ENCODE measurements at places on chromosomes 1 and 21.

DNA sequence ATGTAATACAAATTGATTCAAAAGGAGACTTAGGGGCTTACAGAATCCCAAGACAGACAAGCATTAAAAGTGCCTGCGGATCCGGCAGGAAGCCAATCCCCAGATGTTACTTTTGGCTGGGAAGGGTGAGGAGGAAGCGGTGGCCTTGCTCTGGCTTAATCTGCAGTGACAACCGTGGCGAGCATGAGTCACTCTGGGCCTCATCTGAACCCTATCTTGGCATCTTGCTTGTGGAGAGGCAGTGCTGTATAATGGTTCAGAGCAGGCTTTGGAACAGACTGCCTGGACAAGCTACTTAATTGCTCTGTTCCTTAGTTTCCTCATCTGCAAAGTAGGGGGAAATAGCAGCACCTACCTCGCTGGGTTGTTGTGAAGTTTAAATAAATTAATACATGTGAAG, 74.1 kb downstream of the XCL2 start:
- DNase-seq, result no peak

- no peak for DNase-seq
Measured at GRCh38 chr1:11157867-11158266, 31.3 kb upstream of the ANGPTL7 start.

GRCh38 chr1:229372251-229372650, 29.4 kb upstream of the CCSAP start:
- no peak for DNase-seq

DNA sequence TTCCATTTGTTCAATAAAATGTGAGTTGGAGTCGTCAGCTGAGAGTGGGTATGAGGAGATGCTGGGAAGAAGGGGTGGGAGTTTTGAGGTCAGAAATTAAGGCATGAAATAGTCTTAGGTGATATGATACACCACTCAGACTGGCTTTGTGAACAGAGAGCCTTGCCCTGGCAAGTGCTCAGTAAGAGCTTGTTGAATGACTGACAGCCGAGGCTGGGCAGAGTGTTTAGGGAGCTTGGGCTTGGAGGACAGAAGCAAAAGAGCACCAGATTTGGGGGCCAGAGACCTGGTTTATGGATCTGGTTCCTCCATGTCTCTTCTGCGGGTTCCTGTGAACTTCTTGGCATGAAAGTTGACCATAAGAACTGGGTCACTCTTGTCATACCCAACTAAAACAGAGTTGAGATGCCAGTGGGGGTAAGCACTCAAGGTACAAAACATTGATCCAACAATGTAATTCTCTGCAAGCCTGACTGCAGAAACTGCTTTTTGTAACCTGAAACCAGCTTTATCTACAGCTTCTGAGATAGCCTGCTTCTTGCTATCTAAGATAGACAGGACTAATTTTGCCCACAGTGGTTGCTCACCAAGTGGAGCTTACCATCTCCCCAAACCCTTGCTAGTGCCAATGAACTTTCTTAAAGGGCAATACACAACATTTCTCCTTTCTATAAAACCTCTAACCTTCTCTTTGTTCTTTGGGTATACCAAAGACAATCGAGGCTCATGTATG, 126.4 kb downstream of the TENT5C start:
- DNase-seq, result no peak

GRCh38 chr1:28159680-28160079, 16.8 kb downstream of the PTAFR start:
- DNase-seq, result no peak

- DNase-seq, result no peak
Measured at GRCh38 chr1:232012773-232013386, 386.3 kb downstream of the DISC1 start.

DNA sequence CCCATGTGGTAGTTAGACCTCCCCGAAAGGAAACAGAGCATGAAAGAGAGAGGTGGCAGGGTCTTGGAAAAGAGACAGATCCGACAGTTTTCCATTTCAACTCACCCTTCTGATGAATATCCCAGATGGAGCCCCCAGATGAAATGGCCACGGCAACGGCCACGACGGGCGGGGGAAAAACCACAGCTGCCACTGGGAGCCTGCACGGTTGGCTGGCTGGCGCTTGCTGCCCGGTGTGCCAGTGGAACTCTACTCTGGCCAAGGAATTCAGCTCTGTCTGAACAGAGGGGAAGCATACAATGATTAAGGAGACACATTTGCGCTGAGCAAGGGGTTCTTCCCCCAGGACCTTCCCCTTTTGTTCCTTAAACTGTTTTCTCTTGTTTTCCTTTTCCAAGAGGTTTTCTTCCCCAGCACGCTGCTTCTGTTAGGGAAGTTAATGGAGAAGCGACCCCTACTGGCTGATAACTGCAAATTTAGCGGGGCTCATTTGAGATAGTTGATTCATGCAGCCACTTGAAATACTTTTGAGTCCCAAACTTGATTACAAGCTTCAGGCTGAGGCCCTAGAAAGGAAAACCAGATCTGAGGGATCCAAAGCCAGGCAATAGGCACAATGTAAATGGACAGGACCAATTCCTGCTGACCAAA, 1122.5 kb downstream of the NCAM2 start:
- DNase-seq, result no peak

DNA sequence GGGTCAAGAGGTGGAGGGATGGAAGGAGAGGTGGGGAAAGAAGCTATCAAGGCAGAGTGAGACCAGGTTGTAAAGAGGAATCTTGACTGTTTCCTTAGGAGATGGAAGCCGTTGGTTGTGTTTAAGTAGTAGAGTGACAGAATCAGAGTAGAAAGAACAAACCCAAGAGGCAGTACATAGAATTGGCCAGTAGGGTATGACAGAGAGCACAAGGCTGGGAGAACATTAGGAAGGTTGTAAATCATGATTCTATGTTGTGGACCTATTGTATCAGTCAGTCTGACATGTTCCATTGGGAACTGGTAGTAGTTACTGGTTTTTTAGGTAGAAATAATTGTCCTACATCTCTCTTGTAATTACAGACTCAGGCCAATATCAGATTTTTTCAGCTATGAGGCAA, 486.9 kb upstream of the USP24 start:
- no peak for DNase-seq

DNA sequence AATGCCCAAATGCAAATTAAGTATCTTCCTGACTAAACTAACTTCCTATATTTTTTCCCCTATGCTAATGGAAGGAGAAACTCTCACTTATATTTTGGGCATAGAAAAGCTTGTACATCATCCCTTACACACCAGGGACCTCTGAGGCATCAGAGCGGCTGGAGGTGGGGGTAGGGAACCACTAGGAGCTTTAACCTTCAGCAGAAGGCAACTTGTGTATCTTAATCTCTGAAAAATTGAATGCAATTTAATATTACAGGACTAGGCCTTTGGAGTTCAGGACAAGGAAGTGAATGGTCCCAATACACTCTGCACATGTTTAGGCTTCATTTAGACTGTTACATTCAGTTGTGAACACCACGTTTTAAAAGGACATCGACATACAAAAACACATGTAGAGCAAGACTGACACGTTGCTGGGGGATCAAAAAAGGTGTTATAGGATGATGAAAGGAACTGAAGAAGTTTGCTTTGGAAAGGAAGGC, 85.9 kb downstream of the NAV1 start:
- no peak for DNase-seq

GRCh38 chr1:42934541-42935312, 23.9 kb downstream of the SLC2A1 start:
- DNase-seq, result no peak

GRCh38 chr1:219480011-219480410, 132.9 kb downstream of the ZC3H11B start:
- no peak for DNase-seq

DNA sequence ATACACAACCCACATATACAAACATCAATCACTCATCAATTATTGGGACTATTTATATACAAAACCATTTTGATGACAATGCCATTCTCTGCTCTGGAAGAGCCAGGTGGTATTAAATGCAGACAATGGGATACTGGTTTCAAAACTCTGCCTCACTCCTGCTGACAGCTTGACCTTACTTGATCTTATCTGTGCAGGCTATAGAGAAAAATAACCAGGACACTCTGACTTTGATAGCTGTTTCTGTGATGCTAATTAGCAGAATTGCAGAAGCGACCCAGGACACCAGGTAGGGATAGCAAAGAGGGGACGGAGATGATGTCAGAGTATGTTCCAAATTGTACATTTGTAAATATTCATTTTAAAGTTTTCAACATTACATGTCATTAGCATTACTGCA, 89.5 kb downstream of the OLFM3 start:
- no peak for DNase-seq

DNA sequence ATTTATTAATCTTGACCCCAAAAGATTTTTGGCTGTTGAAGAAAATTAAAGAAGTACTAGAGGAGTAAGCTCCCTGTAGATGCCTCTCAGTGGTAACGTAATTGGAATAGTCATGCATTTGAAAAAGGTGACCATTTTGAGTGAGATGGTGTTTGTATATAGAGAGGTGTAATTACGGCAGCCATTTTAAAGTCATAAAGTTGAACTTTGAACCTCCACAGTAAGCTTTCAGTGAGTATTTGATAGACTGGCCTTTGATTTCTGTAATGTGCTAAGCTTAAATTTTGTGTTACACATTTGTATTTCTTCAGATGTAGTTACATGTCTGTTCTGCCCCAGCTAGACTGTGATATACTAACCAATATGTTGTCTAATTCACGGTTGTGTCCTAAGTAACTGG, 21.5 kb upstream of the TMCO2 start:
- DNase-seq, result no peak

- DNase-seq, result no peak
Measured at GRCh38 chr1:201954263-201955008, 867 bp upstream of the TIMM17A start.

DNA sequence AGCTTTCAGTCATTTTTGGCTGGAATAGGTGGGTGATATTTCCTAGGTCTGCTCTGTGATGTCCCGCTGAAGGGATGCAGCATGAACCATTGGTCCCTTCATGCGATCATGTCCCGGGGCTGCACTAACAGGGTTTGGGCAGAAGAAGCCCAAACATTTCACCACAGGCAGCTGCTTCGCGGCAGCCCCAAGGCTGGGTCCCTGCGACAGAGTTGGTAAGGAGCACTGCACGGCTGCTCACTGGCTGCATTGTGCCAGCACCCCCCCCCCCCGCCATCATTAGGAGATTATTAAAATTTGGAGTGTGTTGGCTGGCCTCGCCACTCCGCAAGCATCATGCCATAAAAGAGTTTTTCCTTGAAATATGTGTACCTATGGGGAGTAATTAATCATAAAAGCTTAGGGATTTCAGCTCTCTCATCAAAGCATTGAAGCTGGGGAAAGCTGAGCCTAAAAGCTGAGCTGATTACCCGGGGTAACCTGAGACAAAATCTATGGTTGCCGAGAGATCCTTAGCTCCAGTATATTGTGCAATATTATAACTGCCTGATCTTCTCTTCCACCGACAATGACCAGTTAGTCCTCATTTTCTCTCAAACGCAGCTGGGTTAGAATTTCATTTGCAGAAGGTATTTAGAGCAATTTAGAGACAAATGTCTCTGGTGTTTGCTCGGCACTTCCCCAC, 62.5 kb downstream of the PEX14 start:
- no peak for DNase-seq

GRCh38 chr1:49229555-49229954, 452.9 kb upstream of the BEND5 start:
- no peak for DNase-seq

DNA sequence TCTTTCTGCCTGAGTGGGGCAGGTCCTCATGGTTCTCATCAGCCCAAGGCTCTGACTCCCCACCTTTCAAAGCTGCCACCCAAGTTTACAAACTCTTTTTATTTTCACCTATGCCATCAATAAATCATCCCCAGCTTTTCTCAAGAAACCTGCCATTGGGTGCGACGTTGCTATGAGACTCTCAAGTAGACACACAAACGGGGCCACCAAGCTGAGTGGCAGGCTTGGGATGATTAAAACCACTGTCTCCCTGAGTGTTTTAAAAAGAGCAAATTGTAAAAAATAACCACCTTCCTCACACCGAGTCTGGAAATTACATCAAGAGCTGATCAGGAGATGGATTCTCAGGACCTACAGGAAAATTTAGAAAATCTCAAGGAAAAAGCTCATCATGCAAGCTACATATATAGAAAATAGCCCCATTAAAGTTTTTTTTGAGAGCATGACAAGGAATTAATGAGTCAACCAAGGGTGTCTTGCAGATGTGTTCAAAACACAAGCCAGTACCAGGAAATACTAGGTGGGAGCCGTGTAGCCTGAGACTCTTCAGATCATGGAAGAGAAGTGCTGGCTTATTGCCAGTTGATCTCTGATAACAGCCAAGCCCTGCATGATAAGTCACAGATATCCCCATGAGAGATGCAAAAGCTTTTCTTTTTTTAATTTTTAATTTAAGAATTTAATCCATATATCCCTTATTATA, 158.4 kb upstream of the BACE2 start:
- DNase-seq, result no peak

GRCh38 chr1:229070168-229070567, 200.7 kb upstream of the RAB4A start:
- DNase-seq, result no peak

GRCh38 chr1:74933500-74933899, 200.5 kb downstream of the TYW3 start:
- no peak for DNase-seq

DNA sequence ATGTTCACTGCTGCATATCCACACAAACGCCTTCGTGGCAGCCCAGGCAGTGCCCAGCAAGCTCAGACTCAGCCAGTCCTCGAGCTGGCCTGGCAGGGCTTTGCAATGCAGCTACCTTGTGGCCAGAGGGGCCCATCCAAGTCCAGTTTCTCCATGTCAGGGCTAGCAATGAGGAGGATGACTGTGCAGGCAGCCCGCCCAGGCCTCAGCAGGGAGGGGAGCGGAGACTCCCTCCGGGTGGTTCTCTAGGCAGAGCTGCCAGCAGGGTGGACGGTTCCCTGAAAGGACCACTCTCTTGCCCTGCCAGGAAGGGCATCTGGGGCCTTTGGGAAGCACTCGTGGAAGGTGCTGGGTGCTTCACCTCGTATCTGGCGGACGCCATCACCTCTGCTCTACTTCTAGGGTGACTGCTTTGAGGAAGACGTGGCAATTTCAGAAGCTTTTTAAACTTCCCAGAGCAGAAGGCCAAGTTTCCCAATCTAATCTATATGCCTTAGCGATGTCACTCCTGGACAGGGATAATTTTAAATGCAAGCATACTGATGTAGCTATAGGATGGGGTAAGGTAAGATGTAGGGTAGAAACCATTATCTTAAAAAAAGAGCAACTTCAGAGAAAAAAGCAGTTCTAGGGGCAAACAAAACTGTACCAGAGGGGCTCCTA, 56.2 kb downstream of the RUNX1 start:
- DNase-seq, result no peak

GRCh38 chr1:25023826-25024225, 93.8 kb upstream of the RUNX3 start:
- no peak for DNase-seq

- no peak for DNase-seq
Measured at GRCh38 chr1:241837416-241837815, 10.6 kb upstream of the EXO1 start.

GRCh38 chr1:44544960-44545359, 129.3 kb downstream of the TMEM53 start:
- no peak for DNase-seq

GRCh38 chr21:22791986-22792560, 1793.9 kb downstream of the NCAM2 start:
- DNase-seq, result no peak

GRCh38 chr1:161706113-161706481, 932 bp upstream of the FCRLA start:
- no peak for DNase-seq

Measured in stimulated activated CD8-positive, alpha-beta memory T cell treated with anti-CD3 and anti-CD28 coated beads, Interleukin-4, amount 100 ng/mL, for 1 hour (primary cell).